ENCODE measurements at places on chromosomes 12 and 14.

- no peak for DNase-seq
Observed at GRCh38 chr12:45425426-45425825, 209.5 kb downstream of the ANO6 start.

DNA sequence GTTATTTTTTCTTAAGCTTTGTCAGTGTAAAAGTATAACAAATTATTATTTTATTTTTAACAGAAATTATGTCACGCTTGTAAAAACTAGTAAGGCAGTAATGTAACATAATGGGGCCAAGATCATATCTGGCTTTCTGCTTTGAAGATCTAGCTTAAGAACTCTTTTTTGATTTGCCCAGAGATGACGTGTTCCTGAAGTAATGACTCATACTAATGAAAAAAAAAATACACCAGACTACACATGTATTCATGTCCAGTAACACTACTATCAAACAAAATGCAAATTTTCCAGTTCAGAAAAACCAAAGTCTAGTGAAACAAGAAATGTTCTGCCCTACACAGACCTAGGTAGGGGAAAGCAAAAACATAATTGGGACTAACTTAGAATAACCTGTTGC lies 432.2 kb upstream of the ATXN7L3B start:
- DNase-seq, result no peak

- peak; percentile 1 for DNase-seq
Observed at GRCh38 chr12:55797068-55797467, 20.5 kb downstream of the SARNP start.

DNA sequence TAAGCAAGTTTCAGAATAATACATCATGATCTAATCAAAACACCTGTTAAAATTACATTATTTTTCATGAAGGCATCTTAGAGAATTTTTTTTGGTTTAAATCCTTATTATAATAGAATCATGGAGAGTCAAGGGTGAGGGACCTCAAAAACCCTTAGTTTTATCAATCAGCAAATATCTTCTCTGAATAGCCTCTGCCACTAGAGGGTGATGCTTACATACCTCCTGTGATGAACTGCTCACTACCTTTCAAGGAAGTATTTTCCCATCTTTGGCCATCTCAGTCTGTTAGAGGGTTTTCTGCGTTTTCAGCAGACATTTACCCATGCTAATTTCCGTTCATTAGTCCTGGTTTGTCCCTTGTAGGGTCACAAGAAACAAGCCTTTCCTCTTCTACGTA lies 200.2 kb downstream of the TRHDE start:
- no peak for DNase-seq

- DNase-seq, result no peak
Observed at GRCh38 chr12:55927588-55928502, at the start of gene PYM1. PYM1 (minus strand) TSS chr12:55927894; CDS start chr12:55927761, 133 bp downstream.

- DNase-seq, result no peak
Observed at GRCh38 chr12:75759842-75760572, 248.6 kb upstream of the KRR1 start.

DNA sequence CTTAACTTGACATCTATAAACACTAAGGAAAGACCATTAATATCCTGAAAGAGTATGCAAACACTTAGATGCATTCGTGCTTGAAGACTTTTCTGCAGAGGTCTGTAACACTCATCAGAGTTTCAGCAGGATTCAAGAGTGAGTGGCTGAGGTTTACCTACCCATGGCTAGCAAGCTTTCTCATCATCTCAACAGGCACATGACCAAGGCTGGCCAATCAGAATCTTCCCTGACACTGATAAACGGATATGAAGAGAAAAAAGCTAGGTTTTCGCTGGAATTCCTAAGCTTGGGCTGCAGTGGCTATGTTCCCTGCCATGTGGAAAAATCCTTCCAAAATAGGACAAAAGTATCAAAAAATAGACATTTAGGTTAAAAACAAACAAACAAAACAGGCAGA lies 162.1 kb upstream of the USP15 start:
- no peak for DNase-seq

- no peak for DNase-seq
Observed at GRCh38 chr12:113641426-113642030, 169.9 kb upstream of the LHX5 start.

DNA sequence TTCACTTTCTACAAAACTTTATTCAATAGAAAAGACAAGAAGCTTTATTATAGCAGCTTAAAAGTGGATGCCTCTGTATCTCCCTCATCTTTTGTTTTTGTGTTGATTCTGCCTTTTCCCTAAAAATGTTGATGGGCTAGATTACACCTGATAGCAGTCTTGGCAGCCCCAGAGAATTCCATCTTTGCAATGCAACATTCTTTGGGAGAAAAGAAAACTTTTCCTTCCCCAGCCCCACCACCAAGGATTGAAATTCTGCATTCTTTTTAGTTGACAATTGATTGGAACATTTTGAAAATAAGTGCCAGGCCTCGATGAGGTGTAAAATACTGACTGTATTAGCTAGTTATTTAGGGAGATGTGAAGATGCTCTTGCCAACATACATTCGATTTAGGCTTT lies 306.8 kb upstream of the G2E3 start:
- no peak for DNase-seq

- no peak for DNase-seq
Observed at GRCh38 chr12:52320784-52321400, at the start of gene KRT83. KRT83 (minus strand) TSS chr12:52321398; CDS start chr12:52321335, 63 bp downstream.

DNA sequence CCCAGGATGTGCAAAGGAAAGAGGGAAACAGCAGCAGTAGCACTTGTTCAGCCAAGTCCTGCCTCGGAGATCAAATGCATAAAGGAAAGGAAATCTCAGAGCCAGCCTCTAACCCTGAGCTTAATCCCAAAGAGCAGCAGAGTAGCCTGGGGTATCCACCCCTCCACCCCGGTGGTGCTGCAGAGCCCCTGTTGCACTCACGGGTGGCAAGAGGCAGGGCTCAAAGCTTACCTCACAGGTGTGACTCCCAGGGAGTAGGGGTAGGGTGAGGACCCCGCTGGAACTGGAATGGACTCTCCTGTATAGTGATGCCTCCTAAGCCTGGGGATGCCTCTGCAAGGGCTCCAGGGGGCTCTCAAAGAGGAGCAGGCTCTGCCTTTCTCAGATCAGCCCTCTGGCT lies 211.1 kb downstream of the CACNA1C start:
- no peak for DNase-seq

DNA sequence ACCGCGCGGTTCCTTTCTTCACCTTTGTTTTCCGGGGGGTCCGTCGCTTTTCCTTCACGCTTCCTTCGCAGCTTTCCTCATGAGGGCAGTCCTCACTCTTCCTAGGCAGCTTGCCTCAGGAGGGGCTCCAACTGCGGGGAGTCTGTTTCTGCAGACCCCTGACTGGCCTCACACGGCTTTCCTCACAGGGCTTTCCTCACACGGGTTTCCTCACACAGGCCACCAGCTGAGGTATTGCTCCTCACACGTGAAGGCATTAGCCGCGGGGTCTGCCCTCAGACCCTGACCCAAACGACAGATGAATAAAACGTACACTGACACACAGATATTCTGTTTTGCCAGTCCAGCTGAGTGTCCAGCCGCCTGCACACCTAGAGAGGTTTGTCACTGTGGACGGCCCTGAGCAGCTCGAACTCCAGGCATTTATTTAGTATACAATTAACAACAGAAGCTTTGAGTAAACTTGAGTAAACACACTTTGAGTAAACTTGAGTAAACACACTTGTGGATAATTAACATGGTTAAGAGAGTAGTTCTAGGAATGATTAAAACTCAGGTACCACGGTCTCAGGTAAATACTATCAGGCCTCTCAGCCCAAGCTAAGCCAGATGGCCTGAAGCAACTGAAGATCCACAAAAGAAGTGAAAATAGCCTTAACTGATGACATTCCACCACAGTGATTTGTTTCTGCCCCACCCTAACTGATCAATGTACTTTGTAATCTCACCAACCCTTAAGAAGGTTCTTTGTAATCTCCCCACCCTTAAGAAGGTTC lies 16.1 kb upstream of the LYZ start:
- no peak for DNase-seq

Data from NCI-H1048 (cell line).